ENCODE measurements at places on chromosomes 5 and 9. TPM values are rescaled to one million over a fixed set of nuclear protein-coding genes. Genes with fewer than 3 reads are reported as not detected.

The RBM22 gene
- 32.4 TPM for total RNA-seq

The GPX8 gene
- 108 TPM for total RNA-seq

The FGFR4 gene
- 17.4 TPM for total RNA-seq

The TRIM7 gene
- total RNA-seq, result 0.29 TPM

The KCNN2 gene
- not detected for total RNA-seq

The ACTBL2 gene
- total RNA-seq, result not detected

The ANXA2R gene
- total RNA-seq, result 2.5 TPM

The GAS1 gene
- 198 TPM for total RNA-seq

The C5orf22 gene
- 10.0 TPM for total RNA-seq

The TOPORS gene
- 16.1 TPM for total RNA-seq

The PCDHA5 gene
- not detected for total RNA-seq

The SLC45A2 gene
- total RNA-seq, result not detected

The GARIN3 gene
- total RNA-seq, result not detected

The SPATA31C2 gene
- total RNA-seq, result not detected

The FGF10 gene
- 0.25 TPM for total RNA-seq

The PCDHA8 gene
- 0.06 TPM for total RNA-seq

The NDUFS6 gene
- 60.0 TPM for total RNA-seq

The TPM2 gene
- 812 TPM for total RNA-seq

The BSPRY gene
- total RNA-seq, result not detected

The CTNND2 gene
- total RNA-seq, result not detected

The LCN15 gene
- total RNA-seq, result not detected

The CSF1R gene
- total RNA-seq, result 0.15 TPM

The TAS2R1 gene
- total RNA-seq, result not detected

The NIM1K gene
- total RNA-seq, result 0.68 TPM

The DMGDH gene
- 1.1 TPM for total RNA-seq

The FBXL7 gene
- 9.1 TPM for total RNA-seq

The FGF18 gene
- not detected for total RNA-seq

The PCDHGB5 gene
- 32.0 TPM for total RNA-seq

The IL13 gene
- not detected for total RNA-seq

The USP20 gene
- total RNA-seq, result 17.2 TPM

The PCDHA6 gene
- 0.64 TPM for total RNA-seq

The RANBP3L gene
- 1.6 TPM for total RNA-seq

The SAXO1 gene
- total RNA-seq, result 0.20 TPM

The KIF12 gene
- not detected for total RNA-seq

The TAF11L10 gene
- total RNA-seq, result not detected

The ZNF883 gene
- 1.8 TPM for total RNA-seq

The CRHBP gene
- total RNA-seq, result 0.69 TPM

The VLDLR gene
- total RNA-seq, result 4.2 TPM

The GHR gene
- total RNA-seq, result 5.2 TPM

The PRDM9 gene
- not detected for total RNA-seq

The TOMM5 gene
- total RNA-seq, result 92.3 TPM

The SPINK13 gene
- 6.4 TPM for total RNA-seq

The EMB gene
- total RNA-seq, result 1.0 TPM

The TXNDC8 gene
- not detected for total RNA-seq

The FAM78A gene
- 1.3 TPM for total RNA-seq

The ACSL6 gene
- total RNA-seq, result not detected

The CDH9 gene
- not detected for total RNA-seq

The RRAGA gene
- total RNA-seq, result 72.1 TPM

The FOXD4L3 gene
- 0.34 TPM for total RNA-seq

The QSOX2 gene
- 8.7 TPM for total RNA-seq

The C5orf52 gene
- total RNA-seq, result not detected

The PCDHGA11 gene
- total RNA-seq, result 18.8 TPM

The PCDHGA6 gene
- total RNA-seq, result 10.2 TPM

The SIMC1 gene
- 12.7 TPM for total RNA-seq

The CCDC192 gene
- not detected for total RNA-seq
